ENCODE measurements at places on chromosomes 2 and 18.

GRCh38 chr2:204177977-204178522, 241.5 kb downstream of the ICOS start:
- DNase-seq, result peak; percentile 74
- H3K4me1 ChIP-seq, result no peaks in the 10 kb centered on the region
- H3K36me3 ChIP-seq, result no peaks in the 10 kb centered on the region
- H3K27ac ChIP-seq, result no peak overlapping the region
- no peaks in the 10 kb centered on the region for H3K27me3 ChIP-seq

DNA sequence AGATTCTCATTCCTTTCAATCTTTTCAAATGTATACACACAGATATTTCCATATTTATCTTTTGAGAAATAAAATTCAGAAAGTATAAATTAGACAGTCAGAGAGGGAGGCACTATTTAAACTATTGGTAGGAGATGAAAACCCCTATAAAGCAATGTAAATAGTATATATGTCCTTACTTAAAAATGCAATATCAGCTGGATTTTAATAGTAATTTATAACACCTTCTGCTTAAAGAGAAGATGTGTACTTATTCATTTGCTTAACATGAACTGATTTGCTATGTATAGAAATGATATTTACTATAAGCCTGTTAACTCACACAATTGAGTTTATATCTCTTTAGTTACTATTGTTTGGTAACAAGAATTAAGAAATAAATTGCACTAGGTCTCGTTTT, 163.3 kb downstream of the LRP1B start:
- H3K36me3 ChIP-seq, result no peaks in the 10 kb centered on the region
- H3K27ac ChIP-seq, result no peak overlapping the region
- no peaks in the 10 kb centered on the region for H3K4me1 ChIP-seq
- no peaks in the 10 kb centered on the region for H3K27me3 ChIP-seq
- DNase-seq, result no peak

GRCh38 chr2:181546086-181546485, 88.9 kb downstream of the ITGA4 start:
- H3K4me3 ChIP-seq, result no peak overlapping the region
- no peaks in the 10 kb centered on the region for H3K4me1 ChIP-seq
- H3K27me3 ChIP-seq, result no peaks in the 10 kb centered on the region
- H3K36me3 ChIP-seq, result peaks cover 8% of the 10 kb centered on the region
- DNase-seq, result no peak

DNA sequence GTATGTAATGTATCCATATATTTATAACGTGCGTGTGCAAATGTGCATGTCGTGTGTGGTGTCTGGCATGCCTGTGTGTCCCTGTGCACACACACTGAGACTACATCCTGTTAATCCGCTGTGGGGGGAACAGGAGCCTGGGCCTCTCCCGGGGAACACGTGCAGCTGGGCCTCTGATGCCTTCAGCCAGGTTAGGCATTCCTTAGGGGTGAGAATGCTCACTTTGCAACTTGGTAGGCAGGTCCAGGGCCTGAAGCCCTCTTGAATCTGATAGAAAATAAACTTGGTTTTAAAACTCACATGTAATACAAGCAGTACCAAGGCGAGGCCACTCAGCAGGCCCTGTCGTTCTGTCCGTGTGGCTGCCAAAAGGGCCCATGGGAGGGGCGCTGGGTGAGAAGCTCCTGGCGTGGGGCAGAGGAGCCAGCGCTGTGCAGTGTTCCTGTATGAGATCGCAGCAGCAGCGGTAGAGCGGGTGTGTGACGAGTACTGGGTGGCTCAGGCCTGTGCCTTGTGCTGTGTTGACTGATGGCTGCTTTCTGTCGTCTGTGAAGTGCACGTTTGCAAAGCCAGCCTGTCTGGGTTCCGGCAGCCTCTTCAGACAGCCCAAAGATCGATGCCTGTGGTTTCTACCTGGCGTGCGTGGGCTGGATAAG, 16.2 kb downstream of the SALL3 start:
- H3K27me3 ChIP-seq, result peaks cover 3% of the 10 kb centered on the region
- no peak for DNase-seq
- no peak overlapping the region for H3K27ac ChIP-seq
- no peaks in the 10 kb centered on the region for H3K36me3 ChIP-seq

- H3K36me3 ChIP-seq, result peaks cover 36% of the 10 kb centered on the region
- no peaks in the 10 kb centered on the region for H3K27me3 ChIP-seq
- H3K4me1 ChIP-seq, result no peaks in the 10 kb centered on the region
- H3K27ac ChIP-seq, result no peak overlapping the region
Measured at GRCh38 chr18:12689256-12689850, 13.2 kb downstream of the CEP76 start.

- no peak for DNase-seq
- H3K27me3 ChIP-seq, result no peaks in the 10 kb centered on the region
- H3K4me3 ChIP-seq, result no peak overlapping the region
- no peaks in the 10 kb centered on the region for H3K4me1 ChIP-seq
Measured at GRCh38 chr2:198465970-198466369, 661.6 kb downstream of the PLCL1 start.

- H3K27ac ChIP-seq, result no peak overlapping the region
- H3K4me1 ChIP-seq, result no peaks in the 10 kb centered on the region
- H3K36me3 ChIP-seq, result no peaks in the 10 kb centered on the region
- no peak overlapping the region for H3K4me3 ChIP-seq
- no peaks in the 10 kb centered on the region for H3K27me3 ChIP-seq
Measured at GRCh38 chr2:67159929-67160328, 237.2 kb upstream of the ETAA1 start.

GRCh38 chr18:77676910-77677309, 427.3 kb downstream of the GALR1 start:
- H3K4me1 ChIP-seq, result no peaks in the 10 kb centered on the region
- H3K4me3 ChIP-seq, result no peak overlapping the region
- no peaks in the 10 kb centered on the region for H3K27me3 ChIP-seq
- no peaks in the 10 kb centered on the region for H3K36me3 ChIP-seq
- no peak overlapping the region for H3K27ac ChIP-seq

- H3K27me3 ChIP-seq, result no peaks in the 10 kb centered on the region
- H3K4me3 ChIP-seq, result no peak overlapping the region
- H3K4me1 ChIP-seq, result peaks cover 2% of the 10 kb centered on the region
Measured at GRCh38 chr2:234257859-234258561, 207.5 kb downstream of the SPP2 start.

Data from thymus (tissue), 14 donors.